ENCODE measurements at places on chromosomes 12 and 14.

DNA sequence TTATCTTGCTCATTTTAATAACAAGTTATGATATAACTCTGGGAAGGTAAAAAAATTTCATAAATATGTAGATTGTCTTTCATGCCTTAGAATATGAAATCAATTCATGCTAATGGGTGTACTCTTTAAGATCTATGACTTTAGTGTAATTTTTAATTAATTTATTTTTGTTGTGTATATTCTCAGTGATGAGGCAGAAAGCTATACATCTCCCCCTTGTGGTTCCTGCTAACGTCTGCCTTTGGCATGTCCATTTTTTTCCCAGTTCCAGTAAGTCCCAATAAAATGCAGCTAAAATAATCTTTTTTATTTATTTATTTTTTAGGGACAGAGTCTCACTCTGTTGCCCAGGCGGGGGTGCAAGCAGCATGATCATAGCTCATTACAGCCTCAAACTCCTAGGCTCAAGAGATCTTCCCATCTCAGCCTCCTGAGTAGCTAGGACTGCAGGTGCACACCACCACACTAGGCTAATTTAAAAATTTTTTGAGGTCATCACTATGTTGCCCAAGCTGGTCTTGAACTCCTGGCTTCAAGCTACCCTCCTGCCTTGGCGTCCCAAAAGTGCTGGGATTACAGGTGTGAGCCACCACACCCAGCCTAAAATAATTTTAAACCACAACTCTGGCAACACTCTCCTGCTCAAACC, 3.3 kb upstream of the CHURC1 start:
- no peak overlapping the region for H3K4me3 ChIP-seq
- H3K4me1 ChIP-seq, result peaks cover 28% of the 10 kb centered on the region
- H3K27ac ChIP-seq, result no peak overlapping the region
- H3K36me3 ChIP-seq, result peaks cover 9% of the 10 kb centered on the region

DNA sequence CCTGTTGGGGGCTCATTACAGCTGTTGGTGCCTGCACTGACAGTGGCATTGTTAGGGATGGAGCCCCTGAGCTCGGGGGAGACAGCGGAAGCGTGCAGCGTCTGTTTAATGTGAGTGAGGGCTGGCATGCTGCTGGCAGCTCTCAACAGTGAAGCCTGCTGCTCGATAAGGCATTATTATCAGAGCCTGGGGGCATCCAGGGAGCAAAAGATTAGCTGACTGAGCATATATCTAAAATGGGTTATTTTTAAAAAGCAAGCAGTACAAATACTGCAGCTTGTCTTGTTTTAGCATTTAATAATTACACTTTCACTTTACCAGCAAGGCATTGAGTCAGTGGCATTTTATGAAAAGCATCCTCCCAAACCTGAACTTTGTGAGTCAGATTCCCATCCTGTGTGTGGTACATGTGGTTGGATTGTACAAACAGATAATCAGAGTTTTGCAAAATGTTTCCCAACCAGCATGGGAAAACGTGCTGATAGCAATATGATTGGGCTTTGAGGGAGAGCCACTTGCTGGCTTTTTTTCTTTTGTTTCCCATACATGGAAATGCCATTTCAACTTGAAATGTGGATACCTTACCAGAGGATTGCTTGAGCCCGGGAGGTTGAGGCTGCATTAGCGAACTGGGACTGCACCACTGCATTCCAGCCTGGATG, 150.8 kb downstream of the PRKCH start:
- H3K4me1 ChIP-seq, result peaks cover 93% of the 10 kb centered on the region
- H3K36me3 ChIP-seq, result peaks cover 81% of the 10 kb centered on the region
- peak overlapping the region; percentile 96 for H3K27ac ChIP-seq
- DNase-seq, result no peak
- peak overlapping the region; percentile 79 for H3K4me3 ChIP-seq

DNA sequence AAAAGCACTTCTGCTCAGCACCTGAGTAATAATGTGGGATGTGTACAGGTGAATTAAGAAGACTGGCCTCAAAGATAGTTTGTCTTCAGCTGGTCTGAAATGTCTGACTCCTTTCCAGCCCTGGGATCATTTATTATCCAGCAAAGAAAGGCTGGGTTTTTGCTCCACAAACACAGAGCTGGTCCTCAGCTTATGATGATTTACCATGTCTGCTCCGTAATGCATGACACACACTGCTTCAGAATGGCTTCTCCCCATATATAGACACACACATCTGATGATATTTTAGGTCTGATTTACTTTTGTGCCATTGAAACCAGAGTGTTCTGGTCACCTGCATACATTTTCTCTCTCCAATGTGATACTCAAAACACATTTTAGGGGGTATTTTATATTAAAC, 225.0 kb downstream of the SLC25A21 start:
- no peaks in the 10 kb centered on the region for H3K27me3 ChIP-seq
- no peak for DNase-seq
- H3K27ac ChIP-seq, result no peak overlapping the region

DNA sequence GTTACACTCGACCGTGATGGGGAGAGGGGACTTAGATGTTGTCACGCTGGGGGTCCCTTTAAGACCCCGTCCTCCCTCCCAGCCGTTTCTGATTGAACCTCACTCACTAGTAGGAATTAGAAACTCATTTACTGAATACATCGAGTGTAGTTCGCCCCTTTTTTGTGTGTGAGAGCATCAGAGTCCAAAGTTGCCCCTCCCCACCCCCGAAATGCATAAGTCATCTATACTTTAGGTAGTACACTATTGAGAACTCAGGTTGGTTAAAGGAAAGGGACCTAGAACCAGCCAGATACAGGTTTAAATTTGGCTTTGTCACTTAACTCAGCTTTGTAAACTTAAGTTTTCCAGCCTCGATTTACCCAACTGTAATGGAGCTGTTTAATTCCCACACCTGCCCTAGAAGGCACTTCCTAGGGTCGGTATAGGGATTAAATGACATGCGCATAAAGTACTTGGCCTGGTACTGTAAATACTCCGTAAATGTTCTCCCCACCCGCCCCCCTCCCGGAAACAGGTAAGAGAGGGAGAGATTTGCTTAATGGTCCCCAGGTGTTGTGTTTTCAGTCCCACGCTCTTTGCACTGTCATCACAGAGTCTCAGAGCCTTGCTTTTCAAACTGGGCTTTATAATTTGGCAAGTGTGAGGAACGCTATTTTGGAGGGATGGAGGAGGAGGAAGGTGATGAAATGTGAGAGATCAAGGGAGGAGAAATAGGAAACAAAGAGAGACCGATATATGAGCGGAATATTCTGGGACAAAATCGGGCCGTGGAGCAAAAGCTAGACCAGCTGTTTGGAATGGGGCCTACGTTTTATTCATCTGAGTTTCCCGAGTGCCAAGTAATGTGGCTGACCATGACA, 897 bp downstream of the SUDS3 start:
- H3K36me3 ChIP-seq, result peaks cover 12% of the 10 kb centered on the region
- peak overlapping the region; percentile 97 for H3K4me3 ChIP-seq
- peak overlapping the region; percentile 73 for H3K27ac ChIP-seq
- H3K4me1 ChIP-seq, result peaks cover 38% of the 10 kb centered on the region
- DNase-seq, result peak; percentile 34

DNA sequence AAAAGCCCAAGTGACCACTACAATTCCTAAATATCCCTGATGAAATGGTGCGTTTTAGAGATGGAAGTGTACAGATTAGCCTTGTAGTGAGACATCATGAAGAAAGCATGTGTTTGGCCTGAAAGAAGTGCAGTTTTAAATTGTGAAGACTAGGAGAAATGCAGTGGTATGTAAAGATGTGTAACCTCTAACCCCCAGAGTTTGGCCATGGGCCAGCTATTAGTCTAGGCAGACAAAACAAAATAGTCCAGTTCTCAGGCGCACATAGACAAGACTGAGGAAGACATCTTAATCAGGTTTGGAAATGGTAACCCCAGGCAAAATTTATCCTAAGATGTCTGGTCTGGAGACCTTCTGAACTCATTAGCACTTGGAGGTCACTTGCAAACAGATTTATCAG, 23.4 kb downstream of the WBP11 start:
- no peak overlapping the region for H3K27ac ChIP-seq
- peaks cover 30% of the 10 kb centered on the region for H3K4me1 ChIP-seq
- DNase-seq, result no peak
- no peaks in the 10 kb centered on the region for H3K27me3 ChIP-seq

GRCh38 chr14:68811171-68811570, 18.3 kb upstream of the ZFP36L1 start:
- no peak for DNase-seq
- H3K36me3 ChIP-seq, result peaks cover 4% of the 10 kb centered on the region
- no peak overlapping the region for H3K27ac ChIP-seq
- no peak overlapping the region for H3K4me3 ChIP-seq
- no peaks in the 10 kb centered on the region for H3K27me3 ChIP-seq

DNA sequence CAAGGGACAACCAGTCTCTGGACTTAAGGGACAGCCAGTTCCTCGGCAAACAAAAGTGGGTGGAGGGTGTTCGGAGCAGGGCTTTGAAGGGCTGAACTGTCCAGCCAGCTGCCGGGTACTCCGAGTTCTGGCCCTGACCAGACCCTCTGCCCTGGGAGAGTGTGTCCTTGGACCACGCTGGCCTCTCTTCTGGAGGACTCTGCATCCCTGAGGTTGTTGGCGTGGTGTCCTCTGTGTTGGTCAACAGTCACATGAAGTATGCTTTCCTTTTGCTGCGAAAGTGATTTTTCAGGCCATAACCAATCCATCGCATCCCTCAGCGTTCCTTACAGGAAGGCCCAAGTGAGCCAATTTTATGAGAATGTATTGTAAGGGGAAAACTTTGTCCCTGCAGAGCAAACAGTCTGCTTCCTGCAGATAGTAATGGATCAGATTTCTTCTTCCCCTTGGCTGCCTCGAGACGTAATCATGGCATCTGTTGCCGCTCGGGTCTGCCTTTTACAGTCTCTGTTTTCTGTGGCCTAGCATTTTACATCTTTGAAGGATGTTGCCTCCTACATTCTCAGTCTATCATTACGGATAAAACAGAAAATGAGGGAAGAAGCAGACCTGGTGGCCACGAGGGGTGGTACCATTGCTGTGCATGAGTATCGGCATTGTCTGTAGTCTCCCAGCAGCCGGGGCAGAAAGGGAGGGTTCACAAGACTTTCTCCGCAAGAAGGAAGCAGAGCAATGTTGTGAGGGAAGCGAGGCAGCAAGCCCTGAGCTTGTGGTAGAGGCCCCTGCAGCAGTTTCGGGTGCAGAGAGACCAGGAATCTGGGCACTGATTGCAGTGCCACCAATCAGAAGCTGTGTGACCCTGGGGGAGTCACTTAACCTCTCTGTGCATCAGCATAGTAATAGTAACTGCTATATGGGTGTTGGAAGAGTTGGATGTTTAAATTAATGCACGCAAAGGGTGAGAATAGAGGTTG, 47.4 kb downstream of the SMIM41 start:
- H3K27ac ChIP-seq, result no peak overlapping the region
- H3K27me3 ChIP-seq, result peaks cover 11% of the 10 kb centered on the region

- H3K4me3 ChIP-seq, result no peak overlapping the region
- no peak for DNase-seq
Observed at GRCh38 chr12:4044101-4044500, 170.9 kb upstream of the PARP11 start.

DNA sequence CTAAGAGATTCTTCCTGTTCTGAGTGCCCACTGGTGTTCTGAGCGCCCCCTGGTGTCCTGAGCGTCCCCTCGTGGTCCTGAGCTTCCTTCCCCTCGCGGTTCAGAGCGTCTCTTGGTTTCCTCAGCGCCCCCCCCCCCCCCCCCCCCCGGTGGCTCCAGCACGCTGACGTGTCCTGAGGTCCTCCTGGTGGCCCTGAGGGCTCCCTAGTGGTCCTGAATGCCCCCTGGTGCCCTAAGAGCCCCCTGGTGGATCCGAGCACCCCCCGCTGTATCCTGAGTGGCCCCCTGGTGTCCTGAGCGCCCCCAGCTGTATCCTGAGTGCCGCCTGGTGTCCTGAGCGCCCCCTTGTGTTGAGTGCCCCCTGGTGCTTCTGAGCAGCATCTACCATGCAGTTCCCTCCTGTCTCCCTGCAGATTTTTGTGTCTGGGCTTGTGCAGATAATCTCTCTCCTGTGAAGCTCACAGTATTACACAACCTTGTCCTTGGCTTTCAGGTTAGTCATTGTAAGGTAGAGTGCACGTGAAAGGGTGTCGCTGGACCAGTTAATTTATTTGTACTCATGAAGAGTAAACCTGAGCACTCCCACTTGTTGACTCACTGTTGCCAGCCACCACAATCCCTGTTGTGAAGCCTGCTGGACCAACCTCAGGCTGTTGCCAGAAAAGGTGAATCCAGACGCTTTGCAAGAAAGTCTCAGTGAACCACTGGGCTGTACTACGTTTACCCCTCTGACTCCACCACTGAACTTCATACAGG, 1168.4 kb downstream of the TMEM121 start:
- H3K27me3 ChIP-seq, result peaks cover 9% of the 10 kb centered on the region
- peak overlapping the region; percentile 69 for H3K27ac ChIP-seq
- DNase-seq, result peak; percentile 90

DNA sequence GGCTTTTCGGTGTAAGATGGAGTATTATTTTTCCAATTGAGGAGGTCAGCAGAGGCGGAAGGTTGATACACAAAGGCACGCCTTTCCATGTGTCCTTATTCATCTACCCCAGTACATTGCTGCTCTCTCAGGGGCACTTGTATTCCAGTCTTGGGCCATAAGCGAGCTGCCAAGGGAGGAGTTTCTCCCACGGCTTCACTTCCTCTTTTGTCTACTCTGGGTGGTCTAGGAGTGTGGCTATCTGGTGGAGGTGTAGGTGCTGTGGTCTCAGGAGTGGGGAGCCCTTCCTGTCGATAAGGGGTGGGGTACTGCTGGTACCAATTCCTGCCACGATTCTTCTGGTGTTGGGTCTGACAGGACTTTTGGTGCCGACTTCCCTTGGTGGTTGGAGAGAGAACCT, 73.4 kb downstream of the GAS2L3 start:
- H3K36me3 ChIP-seq, result no peaks in the 10 kb centered on the region
- no peaks in the 10 kb centered on the region for H3K27me3 ChIP-seq
- H3K4me3 ChIP-seq, result no peak overlapping the region
- H3K27ac ChIP-seq, result no peak overlapping the region
- no peaks in the 10 kb centered on the region for H3K4me1 ChIP-seq
- no peak for DNase-seq

DNA sequence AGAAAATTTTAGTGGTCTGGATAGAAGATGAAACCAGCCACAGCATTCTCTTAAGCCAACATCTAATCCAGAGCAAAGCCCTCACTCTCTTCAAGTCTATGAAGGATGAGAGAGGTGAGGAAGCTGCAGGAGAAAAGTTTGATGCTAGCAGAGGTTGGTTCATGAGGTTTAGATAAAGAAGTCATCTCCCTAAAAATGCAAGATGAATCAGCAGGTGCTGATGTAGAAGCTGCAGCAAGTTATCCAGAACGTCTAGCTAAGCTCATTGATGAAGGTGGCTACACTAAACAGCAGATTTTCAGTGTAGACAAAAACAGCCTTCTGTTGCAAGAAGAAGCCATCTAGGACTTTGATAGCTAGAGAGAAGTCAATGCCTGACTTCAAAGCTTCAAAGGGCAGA, 48.5 kb downstream of the FBXO33 start:
- H3K27ac ChIP-seq, result no peak overlapping the region
- peaks cover 3% of the 10 kb centered on the region for H3K36me3 ChIP-seq
- no peak overlapping the region for H3K4me3 ChIP-seq
- H3K27me3 ChIP-seq, result no peaks in the 10 kb centered on the region
- DNase-seq, result no peak
- peaks cover 25% of the 10 kb centered on the region for H3K4me1 ChIP-seq

- H3K4me3 ChIP-seq, result no peak overlapping the region
- no peak overlapping the region for H3K27ac ChIP-seq
- no peaks in the 10 kb centered on the region for H3K36me3 ChIP-seq
- no peak for DNase-seq
Observed at GRCh38 chr12:101889211-101889752, 11.9 kb downstream of the DRAM1 start.

Data from activated CD8-positive, alpha-beta T cell treated with anti-CD3 and anti-CD28 coated beads, Interleukin-2, amount 10 ng/mL, durations not matched to agents 7 days and 5 days (primary cell).